Uterus (tissue), 4 donors: ENCODE measurements at places on chromosomes 2 and 18. TPM values are rescaled to one million over a fixed set of nuclear protein-coding genes. Genes with fewer than 3 reads are reported as not detected.

Gene NAT8
- not detected for total RNA-seq

Gene IL1R2
- total RNA-seq, result 4.5 TPM

Gene GNAL
- 16.1 TPM for total RNA-seq

Gene HOXD12
- total RNA-seq, result not detected

Gene ASB18
- total RNA-seq, result not detected

Gene AOX1
- 44.8 TPM for total RNA-seq

Gene TMEFF2
- total RNA-seq, result not detected

Gene PREPL
- 40.9 TPM for total RNA-seq
